ENCODE measurements at places on chromosomes 6 and 20.

DNA sequence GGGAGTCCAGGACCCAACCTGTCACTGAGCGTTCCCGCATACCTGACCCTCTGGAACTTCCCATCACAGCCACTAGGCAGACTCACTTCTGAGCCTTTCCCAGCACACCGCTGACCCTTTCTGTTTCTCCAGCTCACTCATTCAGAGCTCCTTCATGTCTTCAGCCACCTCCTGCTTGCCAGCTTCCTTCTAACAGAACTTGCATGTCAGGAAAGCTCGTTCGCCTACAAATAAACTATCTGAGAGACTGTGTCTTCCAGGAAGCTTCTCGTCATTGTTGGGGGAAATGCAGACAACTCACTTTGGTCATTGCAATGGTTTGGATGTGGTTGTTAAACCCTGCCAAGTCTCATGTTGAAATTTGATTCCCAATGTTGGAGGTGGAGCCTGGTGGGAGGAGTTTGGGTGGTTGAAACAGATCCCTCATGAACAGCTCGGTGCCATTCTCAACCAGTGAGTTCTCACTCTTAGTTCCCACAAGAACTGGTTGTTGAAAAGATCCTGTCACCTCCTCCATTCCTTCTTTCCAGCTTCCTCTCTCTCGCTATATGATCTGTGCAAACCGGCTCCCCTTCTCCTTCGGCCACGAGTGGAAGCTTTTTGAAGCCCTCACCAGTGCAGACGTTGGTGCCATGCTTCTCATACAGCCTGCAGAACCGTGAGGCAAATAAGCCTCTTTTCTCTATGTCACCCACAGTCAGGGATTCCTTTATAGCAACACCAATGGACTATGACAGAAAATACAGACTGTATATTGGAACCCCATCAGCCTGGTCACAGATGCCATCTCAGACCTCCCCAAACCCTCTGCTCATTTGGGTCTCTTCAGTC lies 1.4 kb upstream of the MUC21 start:
- DNase-seq: peak; percentile 80

DNA sequence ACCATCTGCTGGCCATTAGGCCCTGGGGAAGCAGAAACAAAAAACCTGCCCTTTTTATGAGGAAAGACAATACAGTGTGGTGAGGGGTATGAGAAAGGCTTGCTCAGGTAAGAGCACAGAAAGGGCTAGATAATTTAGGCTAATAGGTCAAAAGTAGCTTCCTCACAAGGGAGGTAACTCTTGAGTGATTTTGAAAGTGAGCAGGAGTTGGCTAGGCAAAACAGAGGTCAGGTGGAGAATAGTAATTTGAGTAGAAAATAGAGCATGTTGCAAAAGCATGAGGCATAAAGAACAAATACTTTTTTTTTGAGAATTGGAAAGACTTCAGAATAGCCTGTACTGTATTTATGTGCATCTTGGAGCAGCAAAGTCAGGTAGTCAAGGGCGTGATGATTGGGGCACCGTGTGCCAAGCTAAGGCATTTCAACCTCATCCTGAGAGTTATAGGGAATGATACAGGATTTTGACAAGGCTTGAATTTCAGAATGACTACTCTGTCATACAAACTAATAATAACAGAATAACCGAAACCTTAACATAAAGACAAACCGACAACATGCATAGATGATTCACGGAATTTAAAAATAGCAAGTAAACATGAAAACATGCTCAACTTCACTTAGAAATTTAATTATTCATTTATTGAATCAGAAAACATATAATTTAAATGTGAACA lies 123.0 kb upstream of the ENPP5 start:
- DNase-seq: no peak

DNA sequence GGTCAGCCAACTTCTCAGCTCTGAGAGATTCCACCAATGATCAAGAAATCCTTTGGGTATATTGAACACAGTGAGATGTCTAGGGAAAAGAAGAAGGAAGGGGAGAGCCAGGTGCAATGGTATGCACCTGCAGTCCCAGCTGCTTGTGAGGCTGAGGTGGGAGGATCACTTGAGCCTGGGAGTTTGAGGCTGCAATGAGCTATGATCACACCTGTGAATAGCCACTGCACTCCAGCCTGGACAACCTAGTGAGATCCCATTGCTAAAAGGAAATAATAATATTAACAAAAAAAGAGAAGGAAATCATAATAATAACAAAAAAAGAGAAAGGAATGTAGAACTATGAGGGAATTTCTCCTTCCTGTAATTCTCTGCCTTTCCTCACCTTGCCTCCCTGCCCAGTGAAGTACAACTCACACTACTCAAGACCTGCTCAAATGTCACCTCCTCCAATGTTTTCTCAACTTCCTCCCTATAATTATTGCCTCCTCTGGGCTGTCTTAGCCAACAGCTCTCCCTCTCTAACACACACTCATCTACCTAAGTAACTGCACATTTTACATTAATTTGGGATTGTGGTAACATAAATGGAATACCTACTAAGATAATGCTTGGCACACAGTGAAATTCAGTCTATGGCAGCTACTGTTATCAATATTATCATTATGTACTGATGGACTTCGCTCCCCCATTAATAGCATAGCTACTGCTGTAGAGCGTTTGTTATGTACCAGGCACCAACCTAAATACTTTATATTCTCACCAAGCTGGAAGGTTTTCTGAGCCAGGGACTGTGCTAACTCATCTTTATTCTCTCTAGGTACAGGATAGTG lies 103.6 kb downstream of the KIF13A start:
- no peak for DNase-seq

DNA sequence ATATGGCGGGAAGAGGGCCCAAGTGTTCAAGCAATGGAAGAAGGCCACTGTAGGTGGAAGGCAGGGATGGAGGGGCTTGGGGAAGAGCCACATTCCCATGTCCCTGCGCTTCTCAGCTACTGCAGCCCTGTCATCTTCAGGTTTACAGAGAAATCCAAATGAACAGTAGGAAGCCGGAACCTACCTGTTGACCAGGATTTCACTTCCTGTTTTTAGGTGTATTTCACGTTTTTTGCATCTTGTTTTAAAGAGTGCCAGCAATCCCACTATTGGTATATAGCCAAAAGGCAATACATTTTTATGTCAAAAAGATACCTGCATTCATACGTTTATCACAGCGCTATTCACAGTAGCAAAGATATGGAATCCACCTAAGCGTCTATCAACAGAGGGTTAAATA lies 159.2 kb downstream of the SLC35B3 start:
- no peak for DNase-seq

DNA sequence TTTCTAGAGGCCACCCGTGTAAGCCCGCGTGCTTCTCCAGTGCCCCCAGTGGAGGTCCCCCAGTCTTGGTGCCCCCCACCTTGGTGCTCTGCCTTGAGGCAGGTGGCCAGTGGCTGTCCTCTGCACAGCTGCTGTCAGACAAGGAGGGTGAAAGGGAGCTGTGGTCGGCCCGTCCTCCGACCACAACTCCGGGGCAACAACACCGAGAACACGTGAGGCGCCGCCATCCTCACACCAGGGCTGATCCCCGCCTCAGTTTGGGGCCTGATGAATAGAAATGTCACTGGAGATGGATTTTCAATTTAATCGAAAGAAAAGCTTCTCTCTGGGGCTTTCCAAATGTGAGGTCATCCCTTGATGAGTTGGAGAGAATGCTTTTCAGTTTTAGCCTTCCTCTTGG lies 304.6 kb downstream of the CDH4 start:
- DNase-seq: no peak

DNA sequence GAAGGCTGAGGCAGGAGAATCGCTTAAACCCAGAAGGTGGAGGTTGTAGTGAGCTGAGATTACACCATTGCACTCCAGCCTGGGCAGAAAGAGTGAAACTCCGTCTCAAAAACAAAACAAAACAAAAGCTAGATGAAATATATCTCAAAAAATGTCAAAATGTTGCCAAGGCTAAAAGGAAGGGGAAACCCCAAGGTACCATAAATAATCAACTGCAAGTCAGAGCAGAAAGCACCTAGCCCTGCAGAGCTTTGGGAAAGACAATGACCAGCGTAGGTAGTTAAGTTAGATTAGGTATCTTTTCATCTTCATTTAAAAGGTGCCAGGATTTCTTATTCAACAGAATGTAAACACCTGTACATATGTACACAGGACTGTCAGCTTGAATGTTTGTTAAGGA lies 33.0 kb downstream of the AKIRIN2 start:
- DNase-seq: no peak

DNA sequence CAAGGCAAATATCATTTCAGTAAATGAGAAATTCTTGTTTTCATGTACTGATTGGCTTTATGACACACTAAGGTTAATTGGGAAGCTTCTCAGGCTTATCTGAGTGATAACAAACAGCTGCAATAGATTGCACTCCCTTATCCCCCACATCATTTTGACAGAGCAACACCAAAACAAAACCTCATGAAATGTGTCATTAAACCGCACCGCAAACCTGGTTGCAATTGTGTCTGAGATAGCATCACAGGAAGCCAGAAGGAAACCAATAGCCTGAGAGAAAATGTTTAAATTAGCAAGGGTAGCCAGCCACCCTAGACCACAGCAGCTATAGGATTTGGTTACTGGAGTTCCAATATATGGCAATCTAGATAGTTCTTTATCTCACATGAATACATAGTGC lies 31.6 kb upstream of the LAMA4 start:
- DNase-seq: no peak

DNA sequence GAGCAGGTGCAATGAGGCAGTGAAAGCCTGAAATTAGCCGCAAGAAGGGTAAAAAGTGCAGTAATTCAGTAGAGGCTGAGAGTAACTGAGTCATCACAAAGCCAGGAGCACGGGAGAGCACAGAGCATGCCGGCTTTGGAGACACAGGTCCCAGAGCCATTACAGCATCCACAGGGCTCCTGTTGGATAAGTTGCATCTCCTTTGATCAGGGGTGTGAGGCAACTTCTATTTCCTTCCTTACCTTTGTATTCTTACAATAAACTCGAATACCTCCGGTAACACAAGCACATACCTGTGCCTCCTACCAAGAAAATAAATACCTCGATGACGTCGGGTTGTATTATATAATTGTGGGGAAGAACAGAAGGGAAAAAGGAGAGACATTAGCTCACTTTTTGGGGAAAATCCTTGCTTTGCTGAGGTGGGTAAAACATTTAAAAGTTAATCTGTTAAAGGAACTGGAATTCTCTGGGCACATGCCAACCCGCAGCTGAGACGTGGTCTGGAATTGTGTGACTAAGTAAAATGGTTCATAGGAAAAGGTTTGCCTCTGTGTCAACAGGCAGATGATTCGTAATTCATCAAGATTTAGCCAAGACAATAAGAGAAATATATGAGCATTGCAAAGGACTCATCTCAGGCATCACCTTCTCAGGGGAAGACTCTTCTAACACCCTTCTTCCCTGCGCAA lies 360.7 kb upstream of the ZFP64 start:
- peak; percentile 35 for DNase-seq

DNA sequence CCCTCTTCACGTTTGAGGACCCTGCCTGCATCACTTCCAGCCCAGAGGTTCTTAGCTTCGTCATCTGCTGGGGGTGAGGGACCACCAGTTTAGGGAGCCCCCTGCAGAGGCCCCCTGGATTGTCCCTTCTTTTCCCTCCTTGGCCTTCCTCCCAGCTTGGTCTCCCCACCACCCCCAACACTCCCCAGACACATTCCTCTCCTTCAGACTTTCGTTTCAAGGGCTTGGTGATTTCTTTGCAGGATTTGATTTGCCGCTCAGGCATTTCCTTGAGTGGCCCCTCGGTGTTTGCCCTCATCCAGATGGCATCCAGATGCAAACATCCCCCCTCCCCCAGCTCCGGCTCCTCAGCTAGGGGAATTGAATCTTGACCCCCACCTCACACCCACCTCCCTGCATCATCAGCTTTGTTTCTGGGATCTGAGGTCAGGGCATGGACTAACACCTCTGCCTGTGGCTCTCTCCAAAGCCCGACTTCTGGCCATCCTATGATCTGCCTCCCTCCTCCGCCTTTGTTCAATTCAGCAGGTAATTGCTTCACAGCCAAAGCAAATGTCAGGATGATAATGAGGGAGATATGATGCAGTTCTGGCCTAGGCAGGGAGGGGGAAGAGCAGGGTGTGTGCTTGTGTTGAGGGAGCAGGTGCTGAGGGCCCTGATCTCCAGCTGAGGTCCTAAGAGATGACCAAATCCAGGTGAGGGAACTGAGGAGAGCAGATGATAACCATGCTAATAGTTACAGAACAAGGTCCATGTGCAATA lies 141.5 kb downstream of the VEGFA start:
- no peak for DNase-seq

- DNase-seq: no peak
Observed at GRCh38 chr6:159961528-159961927, 7.4 kb upstream of the IGF2R start.

DNA sequence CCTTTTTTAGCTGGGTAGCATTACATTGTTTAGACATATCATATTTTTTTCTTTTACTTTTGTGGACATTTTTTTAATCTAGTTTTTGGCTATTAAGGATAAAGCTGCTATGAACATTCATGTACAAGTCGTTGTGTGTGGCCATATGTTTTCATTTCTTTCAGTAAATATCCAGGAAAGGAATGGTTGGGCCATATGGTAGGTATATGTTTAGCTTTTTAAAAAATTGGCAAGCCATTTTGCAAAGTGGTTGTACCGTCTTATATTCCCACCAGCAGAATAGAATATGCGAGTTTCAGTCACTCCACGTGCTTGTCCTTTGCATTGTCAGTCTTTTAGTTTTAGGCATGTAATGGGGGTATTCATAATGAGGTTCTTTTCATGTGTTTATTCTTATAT lies 106.3 kb upstream of the NOX3 start:
- no peak for DNase-seq

- no peak for DNase-seq
Observed at GRCh38 chr20:20395903-20396568, 28.1 kb downstream of the INSM1 start.

All from astrocyte of the spinal cord (primary cell).